ENCODE measurements at places on chromosomes 4 and X.

DNA sequence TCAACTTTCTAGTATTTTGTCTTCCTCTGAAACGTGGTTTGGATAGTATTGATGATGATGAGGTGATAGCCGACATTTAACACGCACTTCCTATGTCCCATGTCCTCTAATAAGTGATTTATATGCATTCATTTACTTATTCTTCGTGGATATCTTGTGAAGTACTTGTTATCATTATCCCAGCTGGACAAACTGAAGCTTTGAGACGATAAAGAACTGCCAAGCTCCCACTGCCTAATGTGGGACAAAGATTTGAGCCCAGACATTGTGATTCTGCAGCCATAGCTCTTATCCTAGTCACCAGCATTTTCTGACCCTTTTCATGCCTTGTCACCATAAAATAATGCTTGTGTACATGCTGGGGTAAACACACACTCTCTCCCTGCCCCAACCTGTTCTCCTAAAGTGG is 92.5 kb downstream of the RAPGEF2 start:
- no peak for DNase-seq

DNA sequence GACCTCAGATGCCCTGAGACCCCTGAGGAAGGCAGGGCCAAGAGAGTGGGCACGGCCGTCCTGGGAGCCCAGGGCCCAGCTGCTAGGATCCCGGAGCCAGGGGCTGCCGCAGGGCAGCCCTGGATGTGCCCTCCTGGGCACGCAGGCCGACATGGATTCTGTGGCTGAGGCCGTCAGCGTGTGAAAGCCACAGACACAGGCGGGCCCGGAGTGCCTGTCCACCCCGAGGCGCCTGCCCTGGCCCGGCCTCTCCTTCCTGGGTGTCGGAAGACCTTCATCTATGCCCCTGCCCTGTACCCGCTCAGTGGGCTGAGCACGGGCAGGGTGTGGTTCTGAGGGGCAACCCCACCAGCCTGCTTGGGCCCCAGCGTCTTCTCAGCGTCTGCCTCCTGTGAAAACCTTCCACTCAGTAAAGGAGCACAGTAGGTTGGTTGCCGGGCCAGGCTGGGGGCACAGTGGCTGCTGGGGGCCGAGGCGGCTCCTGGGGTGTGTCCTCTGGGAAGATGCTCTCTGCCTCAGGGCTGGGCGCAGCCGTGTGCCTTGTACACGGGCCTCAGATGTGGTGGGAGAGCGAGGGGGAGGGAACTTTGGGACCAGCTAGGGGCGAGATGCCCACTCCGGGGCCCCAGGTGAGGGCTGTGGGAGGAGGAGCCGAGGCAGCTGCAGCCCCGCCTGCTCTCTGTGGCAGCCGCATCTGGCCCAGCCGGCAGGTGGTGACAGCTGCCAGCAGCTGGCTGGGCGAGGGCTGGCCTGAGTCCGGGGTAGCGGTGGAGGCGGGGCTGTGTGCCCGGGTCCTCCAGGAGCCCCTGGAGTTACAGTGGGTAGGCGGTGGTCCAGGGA is 20.8 kb downstream of the FGFRL1 start:
- no peak for DNase-seq

- DNase-seq = no peak
These were observed 23.3 kb upstream of the COQ2 start for GRCh38 chr4:83307920-83308319.

DNA sequence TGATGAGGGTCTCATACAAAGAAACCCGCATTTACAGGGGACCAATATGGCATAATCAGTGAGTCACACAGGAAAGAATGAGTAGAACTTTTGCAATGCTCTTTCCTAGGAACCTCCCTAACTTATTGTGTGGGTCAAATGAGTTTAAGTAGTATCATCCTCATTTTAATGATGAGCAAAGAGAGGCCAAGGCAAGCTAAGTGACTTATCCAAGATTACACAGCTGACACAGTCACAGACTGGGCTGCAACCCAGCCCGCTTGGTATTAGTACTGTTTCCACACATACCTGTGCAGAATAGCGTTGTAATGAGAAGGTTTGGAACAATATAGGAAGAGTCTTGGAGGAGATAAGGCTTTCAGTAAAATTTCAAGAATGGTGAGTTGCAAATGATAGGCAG is 91.0 kb upstream of the PPP1R2C start:
- DNase-seq = no peak

GRCh38 chr4:10090467-10091250 is 25.9 kb downstream of the WDR1 start:
- no peak for DNase-seq

GRCh38 chr4:41857226-41857641 is 78.0 kb upstream of the TMEM33 start:
- DNase-seq = no peak

DNA sequence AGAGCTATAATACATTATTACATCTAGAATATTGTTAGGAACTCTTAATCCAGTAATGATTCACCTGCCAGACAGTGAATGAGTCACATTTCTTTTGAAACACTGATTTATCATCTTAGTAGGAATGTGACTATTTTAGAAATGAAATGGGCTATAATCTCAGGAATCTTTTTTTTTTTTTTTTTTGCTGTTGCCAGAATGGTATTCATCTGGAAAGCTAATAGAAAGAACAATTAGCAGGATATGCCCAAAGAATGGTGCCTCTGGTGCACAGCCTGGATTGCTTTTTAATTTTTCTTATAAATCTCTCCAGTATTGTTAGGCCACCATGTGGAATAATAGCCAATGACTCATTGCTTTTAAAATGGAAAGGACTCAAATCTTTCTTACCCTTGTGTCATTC is 181.1 kb upstream of the SMIM31 start:
- DNase-seq = peak; percentile 44

- no peak for DNase-seq
These were observed 73.9 kb downstream of the LUZP4 start for GRCh38 chrX:115363372-115363771.

- DNase-seq = no peak
These were observed 30.9 kb downstream of the NIPAL1 start for GRCh38 chr4:48047421-48047844.

DNA sequence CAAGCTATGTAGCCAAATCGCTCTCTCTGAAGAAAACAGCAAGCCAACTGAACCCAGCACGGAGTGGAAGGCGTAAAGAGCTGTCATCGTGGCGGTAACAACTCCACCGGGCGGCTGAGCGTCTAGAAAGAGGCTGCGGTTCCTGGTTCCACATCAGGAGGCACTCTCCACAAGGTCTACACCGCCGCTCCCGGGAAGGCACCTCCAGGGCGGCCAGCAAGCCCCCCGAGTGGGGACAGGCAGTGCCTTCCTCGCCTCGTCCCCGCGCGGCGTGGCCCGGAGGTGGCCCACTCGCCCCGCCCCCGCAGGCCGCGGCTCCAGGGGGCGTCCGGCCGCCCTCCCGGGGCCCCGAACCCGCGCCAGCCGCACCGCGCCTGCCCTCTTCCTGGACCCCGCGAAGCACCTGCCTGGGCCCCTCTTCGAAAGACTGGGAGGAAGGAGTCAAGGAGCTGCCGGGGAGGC is 755 bp downstream of the KLHL8 start:
- DNase-seq = peak; percentile 38

GRCh38 chr4:182695009-182695408 is 222.2 kb downstream of the DCTD start:
- no peak for DNase-seq

GRCh38 chr4:73743281-73743680 is 2.9 kb downstream of the CXCL8 start:
- no peak for DNase-seq

DNA sequence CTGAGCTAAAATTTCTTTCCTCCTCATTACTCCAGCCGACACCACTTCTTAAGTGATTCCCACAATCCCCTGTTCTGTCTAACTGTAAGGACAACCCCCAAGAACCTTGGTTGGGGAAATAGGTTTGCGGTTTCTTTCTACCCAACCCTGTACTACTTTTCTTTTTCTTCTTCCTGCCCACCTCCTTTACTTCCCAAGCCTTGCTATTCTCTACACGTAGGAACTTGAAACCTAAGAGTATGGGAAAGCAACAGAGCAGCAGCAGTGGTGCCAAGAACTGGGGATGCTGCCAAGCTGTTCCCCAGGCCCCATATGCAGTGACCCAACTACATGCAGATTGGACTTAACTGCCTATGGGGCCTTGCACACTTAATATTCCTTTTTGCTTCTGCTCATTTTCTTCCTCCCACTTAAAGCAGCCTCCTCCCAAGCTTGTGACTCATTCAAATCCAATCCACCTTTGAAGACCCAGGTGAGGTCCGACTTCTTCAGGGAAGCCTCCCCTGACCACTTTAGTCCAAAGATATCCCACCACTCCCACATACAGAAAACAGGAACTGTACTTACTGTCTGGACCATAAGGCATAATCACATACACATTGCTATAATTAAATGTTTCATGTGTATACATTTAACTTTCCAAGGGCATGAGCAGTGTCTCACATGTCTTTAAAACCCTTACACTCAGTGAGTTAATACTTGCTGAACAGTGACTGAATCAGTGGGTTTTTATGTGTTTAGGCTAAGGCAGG is 1.7 kb downstream of the FAM120C start:
- DNase-seq = peak; percentile 23

DNA sequence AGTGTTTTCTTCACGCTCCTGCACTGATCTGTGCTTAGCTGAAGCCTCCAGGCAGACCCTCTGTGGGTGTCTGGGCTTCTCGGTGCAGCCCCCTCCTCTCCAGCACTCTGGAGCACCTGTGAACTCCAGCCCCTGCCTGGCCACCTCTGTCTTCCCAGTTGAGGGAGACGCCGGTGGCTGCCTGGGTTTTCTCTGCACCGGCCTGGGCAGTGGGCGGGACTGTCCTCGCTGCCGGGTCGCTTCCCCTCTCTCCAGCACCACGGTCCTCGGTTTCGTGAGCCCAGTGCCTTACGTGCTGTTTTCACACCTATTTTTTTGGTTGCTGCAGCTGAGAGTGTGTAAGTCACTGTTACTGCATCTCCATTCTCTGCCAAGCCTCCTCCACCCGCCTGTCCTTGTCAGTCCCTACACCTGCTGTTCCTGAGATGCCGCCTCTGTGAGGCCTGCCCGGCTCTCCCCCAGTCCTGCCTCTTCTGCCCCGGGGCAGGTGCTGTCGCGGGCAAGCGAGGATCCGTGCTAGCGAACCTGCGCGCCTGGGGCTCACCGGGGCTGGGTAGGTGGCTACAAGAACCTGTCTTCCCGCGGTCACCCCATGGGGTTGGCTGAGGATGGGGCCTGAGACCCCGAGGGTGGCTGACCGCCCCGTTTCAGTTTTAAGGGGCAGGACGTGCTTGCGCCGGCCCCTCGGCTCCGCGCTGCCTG is 2.4 kb upstream of the FGFRL1 start:
- no peak for DNase-seq

- no peak for DNase-seq
These were observed 5.3 kb upstream of the CFP start for GRCh38 chrX:47634871-47635575.

- DNase-seq = peak; percentile 57
These were observed 179.1 kb upstream of the TBC1D9 start for GRCh38 chr4:140935254-140935653.

GRCh38 chr4:52915730-52916300 is 53.7 kb downstream of the RASL11B start:
- DNase-seq = no peak

DNA sequence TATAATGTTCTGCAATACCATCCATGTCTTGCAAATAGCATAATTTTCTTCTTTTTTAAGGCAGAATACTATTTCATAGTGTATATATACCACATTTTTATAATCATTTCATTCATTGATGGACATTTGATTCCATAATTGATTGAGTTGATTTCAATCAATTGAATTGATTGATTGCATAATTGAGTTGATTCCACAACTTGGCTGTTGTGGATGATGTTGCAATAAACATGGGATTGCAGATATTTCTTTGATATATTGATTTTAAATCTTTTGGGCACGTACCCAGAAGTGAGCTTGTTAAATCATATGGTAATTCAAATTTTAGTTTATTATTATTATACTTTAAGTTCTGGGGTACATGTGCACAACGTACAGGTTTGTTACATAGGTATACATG is 232.8 kb downstream of the GALNTL6 start:
- DNase-seq = no peak

GRCh38 chr4:154502111-154502510 is 10.5 kb upstream of the DCHS2 start:
- DNase-seq = no peak

- peak; percentile 10 for DNase-seq
These were observed 43.2 kb downstream of the MANBA start for GRCh38 chr4:102717448-102718092.

GRCh38 chr4:24279469-24279868 is 304.9 kb downstream of the DHX15 start:
- DNase-seq = no peak

- DNase-seq = no peak
These were observed 30.6 kb downstream of the GUCY1B1 start for GRCh38 chr4:155789391-155789790.

- peak; percentile 65 for DNase-seq
These were observed 245.8 kb downstream of the ARHGAP24 start for GRCh38 chr4:85720735-85721134.

- DNase-seq = peak; percentile 67
These were observed 10.3 kb downstream of the CENPI start for GRCh38 chrX:101108284-101108683.

DNA sequence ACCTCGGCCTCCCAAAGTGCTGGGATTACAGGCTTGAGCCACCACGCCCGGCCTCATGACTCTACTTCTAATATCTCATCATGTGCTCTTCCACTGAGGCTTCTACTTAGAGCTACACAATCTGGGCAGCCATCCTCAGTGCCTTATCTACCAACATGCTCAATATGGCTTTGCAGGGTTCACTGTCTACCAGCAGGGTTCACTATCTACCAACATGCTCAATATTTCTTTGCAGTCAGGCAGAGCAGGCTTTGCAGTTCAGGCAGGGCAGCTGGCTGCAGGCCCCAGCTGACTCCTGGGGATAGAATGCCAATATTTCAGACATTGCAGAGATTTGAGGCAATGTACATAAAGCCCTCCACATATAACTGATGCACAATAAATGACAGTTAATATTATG is 47.5 kb downstream of the PKD2 start:
- peak; percentile 21 for DNase-seq

- peak; percentile 27 for DNase-seq
These were observed 158.6 kb downstream of the C4orf33 start for GRCh38 chr4:129254526-129254925.

DNA sequence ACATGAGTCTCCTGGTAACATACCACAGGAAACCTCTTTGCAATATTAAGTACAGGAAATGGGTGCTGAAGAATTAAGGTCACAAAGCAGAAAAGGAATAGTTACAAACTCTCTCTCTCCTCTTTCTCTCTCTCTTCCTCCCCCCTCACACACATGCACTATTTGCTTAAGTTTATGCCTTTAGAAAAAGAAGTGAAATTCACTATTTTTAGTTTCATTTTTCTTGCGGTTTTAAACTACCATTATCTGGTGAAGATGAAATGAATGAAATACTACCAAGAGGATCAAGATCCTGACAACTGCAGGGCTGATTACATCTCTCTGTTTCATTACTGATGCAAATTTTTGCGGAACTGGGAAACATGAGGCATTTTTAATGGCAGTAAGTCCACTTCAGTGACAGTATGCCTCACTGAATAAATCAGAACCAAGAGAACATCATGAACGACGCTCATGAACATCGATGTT is 64.3 kb upstream of the FTHL17 start:
- no peak for DNase-seq

DNA sequence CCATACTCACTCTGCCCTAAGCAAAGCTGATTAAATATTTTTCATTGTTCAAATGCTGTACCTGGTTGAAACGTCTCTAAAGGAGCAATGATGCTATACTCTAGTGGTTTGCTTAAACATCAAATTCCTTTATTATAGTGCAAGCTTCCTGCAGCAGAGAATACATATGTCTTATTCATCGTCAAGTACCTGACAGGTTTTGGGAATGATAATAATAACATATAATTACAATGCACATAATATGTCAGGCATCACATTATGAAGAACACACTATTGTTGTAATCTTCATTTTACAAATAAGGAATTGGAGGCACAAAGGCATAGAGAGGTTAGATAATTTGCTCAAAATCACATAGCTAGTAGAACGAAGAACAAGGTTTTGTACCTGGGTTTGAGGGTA is 151.6 kb downstream of the GRIA2 start:
- DNase-seq = no peak

All from fibroblast of skin of right biceps (primary cell).